Stimulated activated CD4-positive, alpha-beta T cell treated with anti-CD3 and anti-CD28 coated beads, Interleukin-12 subunit alpha, Interleukin-12 subunit beta, amount 100 ng/mL, for 4 hours (primary cell): ENCODE measurements at places on chromosomes 3 and 15.

- DNase-seq, result no peak
Measured at GRCh38 chr15:94265009-94265408, 33.6 kb downstream of the MCTP2 start.

DNA sequence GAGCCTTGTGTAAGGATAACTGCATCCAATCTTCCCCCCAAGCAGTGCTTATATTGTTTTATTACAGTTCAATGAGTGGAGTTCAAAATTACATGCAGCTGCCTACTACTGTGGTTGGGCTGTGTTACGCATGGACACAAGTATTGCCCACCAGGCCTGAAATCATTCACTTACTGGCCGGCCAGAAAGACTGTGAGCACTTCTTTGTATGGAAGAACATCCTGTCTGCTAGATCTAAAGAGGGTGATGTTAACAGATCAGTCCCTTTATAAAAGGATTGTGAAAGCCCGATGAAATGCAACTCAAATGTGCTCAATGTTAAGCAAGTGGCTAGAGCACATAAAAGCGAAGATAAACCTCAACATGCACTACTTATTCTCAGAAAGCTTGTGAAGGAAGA lies 132.5 kb downstream of the FOXP1 start:
- no peak for DNase-seq

DNA sequence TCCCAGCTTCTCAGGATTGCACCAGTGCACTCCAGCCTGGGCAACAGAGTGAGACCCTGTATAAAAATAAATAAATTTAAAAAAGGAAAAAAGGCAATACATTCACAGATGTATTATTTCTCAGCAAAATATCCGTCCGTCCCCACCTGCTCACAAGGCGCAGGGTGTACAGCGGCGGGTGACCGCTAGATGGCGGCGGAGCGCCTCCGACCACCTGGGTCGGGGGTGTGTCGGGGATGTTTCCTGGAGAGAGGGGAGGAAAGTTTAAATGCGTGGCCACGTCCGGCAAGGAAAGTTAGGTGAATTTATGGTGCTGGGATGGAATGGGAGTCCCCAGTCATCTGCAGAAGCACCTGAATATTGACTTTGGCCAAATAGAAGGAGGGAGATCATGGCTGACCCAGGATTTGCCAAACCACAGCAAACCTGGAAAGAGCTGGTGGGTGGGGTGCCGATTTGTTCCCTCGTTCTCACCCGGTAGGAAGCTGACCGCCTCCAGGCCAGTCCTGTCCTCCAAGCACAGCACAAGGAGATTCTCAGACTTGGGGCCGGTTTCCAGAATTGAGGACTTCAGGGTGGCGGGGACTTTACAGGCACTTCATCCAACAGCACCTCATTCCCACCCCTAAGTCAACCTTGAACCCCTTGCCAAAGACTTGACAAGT lies 88.3 kb downstream of the TMEM266 start:
- DNase-seq, result peak; percentile 69

DNA sequence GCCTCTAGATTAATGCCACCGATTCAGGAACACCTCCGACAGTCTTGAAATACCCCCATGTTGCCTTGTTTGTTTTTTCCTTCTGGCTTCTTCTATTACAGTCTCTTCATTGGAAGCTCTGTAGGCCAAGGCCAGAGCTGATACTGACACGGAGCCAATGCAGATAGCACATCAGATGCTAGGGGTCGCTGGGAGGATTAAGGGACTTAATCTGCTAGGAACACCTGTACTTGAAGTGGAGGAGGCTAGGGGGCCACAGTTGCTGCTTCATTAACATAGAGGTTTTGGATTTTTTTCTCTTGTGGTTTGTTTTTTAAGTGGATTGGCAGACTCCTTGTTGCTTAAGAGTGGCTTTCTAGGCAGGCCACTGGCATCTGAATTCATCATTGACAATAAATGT lies 49.6 kb downstream of the PARP14 start:
- no peak for DNase-seq

- DNase-seq, result no peak
Measured at GRCh38 chr3:185397676-185398075, 34.7 kb downstream of the MAP3K13 start.

GRCh38 chr15:51672155-51672687 lies 9.1 kb upstream of the SCG3 start:
- no peak for DNase-seq

DNA sequence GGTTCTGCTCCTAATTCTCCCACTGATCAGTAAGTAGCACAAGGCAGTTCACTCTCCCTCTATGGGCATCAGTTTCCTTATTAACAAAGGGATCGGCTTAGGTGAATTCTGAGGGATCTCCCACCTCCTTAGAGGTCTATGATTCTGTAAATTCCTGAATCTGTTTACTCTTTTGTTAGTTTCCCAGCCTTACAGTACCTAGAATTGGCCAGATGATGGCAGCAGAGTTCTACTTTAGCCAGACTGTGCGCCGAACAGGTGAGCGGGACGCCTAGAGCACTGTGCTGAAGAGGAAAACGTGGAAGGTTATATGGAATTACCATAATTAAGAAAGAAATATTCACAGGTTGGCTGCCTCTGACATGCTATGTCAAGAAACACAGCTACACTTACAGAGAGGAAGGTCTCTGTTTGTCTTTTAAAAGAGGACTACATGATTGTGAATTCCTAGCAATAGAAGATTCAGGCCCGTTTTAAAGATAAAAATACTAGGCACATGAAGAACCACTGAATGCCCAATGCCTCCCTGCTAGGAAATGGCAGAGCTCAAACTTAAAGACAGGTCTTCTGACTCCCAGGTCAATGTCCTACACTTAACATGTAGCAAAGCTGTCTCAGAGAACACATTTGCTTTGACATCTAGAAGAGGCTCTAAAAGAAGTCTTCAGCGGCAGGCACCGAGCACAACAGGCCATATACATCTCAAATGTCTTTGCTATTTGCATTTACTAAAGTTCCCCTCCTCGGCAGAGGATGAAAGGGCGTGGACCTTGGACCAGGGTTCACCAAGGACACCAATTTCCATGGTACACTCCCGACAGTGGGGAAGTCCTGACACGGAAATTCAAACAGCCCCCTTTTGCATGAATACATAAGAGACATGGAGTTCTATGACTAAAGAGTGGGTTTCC lies 259.9 kb downstream of the FGF12 start:
- DNase-seq, result peak; percentile 33

DNA sequence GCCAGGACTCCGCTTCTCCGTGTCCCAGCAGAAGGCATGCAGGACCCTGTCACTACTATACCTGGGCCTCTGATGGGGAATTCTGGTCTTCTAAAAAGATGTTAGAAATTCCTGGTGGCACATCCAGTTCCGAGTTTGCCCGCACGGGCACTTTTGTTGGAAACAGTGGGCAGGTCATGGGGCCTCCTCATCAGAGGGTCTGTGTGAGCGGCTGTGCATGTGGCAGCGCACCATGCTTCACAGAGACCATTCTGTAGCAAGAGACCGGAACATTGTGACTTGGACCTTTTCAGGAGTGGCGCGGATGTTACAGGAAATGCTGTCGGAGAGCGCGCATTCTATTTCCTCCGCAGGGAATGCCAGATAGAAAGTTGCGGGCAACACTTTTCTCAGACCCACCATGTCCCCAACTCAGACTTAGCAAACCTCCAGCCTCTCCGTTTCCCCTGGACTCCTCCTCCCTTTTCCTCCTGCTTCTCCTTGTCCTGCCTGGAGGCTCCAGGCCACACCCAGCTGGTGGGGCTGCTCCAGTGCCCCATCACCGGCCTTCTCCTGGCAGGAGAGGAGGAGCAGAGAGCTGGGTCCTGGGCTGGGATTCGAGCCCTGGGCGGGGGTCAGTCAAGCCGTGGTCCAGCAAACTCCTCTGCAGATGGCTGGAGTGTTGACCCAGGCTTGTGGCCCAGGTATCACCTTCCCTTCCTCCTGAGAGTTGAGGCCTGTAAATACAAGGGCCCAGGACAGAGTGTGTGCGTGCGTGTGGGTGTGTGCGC lies 46.6 kb downstream of the KLF13 start:
- DNase-seq, result no peak

- no peak for DNase-seq
Measured at GRCh38 chr15:99454941-99455788, 110.6 kb upstream of the MEF2A start.

DNA sequence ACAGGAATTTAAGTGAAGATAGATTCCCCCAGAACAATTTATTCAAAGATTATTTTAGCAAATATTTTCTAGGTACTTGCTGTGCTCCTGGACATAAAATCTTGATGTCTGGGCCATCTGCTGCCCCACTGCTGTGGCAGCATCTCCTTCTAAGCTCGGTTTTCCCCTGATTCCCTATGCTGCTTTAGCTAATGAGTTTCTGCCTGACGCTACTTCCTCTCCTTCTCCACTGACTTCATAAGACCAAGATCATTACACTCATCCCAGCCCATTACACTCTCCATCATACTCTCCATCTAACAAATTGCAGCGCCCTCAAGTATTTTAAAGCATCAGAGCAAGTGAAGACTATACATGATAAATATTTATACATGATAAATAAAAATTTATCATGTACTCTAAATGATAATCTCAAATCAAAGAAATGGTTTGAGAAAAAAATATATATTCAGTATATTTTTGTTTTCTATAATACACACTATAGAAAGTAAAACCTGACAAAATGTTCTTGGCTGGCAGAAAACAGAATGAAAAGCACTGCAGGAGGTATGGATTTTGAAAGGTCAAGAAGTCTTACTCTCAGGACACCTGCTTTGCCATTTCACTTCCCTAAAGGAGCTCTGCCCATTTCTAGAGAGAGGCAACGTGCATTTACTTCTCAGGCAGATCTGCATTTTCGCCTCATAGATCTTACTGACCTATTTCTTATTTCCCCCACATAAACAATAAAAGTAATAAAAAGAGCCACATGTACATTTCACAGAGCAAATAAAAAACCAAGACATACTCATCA lies 232.0 kb downstream of the KCNMB2 start:
- DNase-seq, result no peak

GRCh38 chr15:62109982-62110851 lies 43.4 kb downstream of the C2CD4A start:
- DNase-seq, result no peak

DNA sequence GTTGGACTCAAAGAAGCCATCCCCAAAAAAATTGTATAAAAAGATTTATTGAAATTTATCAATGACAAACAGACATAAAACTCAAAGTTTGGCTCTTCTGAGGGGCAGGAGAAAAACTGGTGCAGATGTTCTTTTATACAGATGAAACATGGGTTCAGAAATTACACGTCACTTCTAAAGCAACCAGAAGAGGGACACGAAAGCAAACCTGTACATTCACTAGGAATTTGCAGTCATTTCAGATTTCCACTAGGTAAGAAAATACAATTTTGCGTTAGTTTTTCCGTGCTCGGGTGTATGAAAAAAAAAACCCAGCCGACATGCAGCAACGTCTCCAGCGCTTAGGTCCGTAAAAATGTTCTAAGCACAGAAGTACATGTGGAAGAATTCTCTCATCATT lies 41.8 kb downstream of the ANP32A start:
- DNase-seq, result no peak

DNA sequence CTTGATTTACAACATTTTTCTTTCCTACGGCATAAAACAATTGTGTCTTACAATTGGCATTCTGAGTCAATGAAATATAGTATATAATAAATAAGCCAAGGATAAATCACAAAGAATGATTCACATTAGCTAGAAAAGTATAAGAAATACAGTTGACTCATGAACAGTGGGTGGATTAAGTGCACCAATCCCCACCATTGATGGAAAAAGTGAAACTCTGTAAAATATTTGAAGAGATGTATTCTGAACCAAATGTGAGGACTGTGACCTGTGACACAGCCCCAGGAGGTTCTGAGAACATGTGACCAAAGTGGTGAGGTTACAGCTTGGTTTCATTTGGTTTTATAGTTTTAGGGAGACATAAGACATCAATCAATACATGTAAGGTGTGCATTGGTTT lies 227.5 kb downstream of the ALCAM start:
- no peak for DNase-seq
